ENCODE measurements at places on chromosomes 7 and 10.

DNA sequence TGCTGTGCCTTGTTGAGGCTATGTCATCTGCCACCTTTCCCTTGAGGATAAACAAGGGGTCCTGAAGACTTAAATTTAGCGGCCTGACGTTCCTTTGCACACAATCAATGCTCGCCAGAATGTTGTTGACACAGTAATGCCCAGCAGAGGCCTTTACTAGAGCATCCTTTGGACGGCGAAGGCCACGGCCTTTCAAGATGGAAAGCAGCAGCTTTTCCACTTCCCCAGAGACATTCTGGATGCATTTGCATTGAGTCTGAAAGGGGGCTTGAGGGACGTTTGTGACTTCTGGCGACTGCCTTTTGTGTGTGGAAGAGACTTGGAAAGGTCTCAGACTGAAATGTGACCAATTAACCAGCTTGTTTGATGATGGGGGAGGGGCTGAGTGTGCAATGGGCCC is 52.5 kb downstream of the VWA2 start:
- H3K27me3 ChIP-seq, result no peaks in the 10 kb centered on the region
- H3K4me3 ChIP-seq, result no peak overlapping the region
- no peak overlapping the region for H3K27ac ChIP-seq

DNA sequence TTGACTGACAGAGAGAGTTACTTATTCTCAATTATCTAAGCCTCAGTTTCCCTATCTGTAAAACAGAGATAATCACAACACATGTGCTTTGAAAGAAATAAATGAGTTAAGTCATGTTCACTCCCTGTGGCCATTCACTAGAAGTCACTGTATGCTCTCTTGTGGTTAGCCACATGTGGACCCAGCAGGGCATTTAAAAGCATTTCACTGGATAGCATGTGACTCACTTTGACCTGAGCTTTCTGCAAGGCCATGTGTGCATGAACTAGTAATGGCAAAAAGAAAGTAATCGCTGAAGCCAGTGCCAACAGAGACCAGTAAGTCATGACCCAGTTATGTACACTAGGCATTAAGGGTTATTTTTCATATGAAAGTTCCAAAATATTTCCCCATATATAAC is 557.0 kb upstream of the IGFBP3 start:
- H3K4me3 ChIP-seq, result no peak overlapping the region
- DNase-seq, result no peak
- H3K36me3 ChIP-seq, result no peaks in the 10 kb centered on the region

DNA sequence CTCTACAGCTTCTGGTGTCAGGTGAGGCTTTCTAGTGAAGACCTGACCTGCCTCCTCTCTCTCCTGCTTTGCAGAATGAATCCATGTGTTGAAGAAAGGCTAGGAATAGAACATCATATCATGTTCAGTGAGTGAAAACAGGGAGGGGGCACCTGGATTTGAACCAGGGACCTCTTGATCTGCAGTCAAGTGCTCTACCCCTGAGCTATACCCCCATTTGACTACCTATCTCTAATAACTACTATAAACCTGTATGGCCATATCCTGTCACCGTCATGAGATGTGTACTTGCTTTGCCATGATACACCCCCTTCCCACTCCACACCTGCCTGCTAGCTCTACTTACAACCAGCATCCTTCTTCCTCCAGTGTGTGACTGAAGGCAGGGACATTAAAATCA is 91.3 kb upstream of the ZNF746 start:
- H3K36me3 ChIP-seq, result peaks cover 32% of the 10 kb centered on the region
- no peaks in the 10 kb centered on the region for H3K27me3 ChIP-seq
- no peaks in the 10 kb centered on the region for H3K4me1 ChIP-seq
- no peak overlapping the region for H3K4me3 ChIP-seq
- no peak overlapping the region for H3K27ac ChIP-seq

GRCh38 chr10:90644165-90644564 is 213.7 kb downstream of the HTR7 start:
- no peak overlapping the region for H3K27ac ChIP-seq
- DNase-seq, result no peak
- no peak overlapping the region for H3K4me3 ChIP-seq
- H3K4me1 ChIP-seq, result no peaks in the 10 kb centered on the region
- H3K36me3 ChIP-seq, result no peaks in the 10 kb centered on the region

- DNase-seq, result no peak
- H3K27ac ChIP-seq, result no peak overlapping the region
- no peaks in the 10 kb centered on the region for H3K4me1 ChIP-seq
- no peaks in the 10 kb centered on the region for H3K27me3 ChIP-seq
- no peak overlapping the region for H3K4me3 ChIP-seq
- no peaks in the 10 kb centered on the region for H3K36me3 ChIP-seq
These were observed 128.6 kb upstream of the BMPER start for GRCh38 chr7:33776788-33777187.

- H3K27ac ChIP-seq, result no peak overlapping the region
- H3K4me3 ChIP-seq, result no peak overlapping the region
- no peak for DNase-seq
- no peaks in the 10 kb centered on the region for H3K36me3 ChIP-seq
- H3K27me3 ChIP-seq, result no peaks in the 10 kb centered on the region
These were observed 229.3 kb downstream of the AUTS2 start for GRCh38 chr7:69827558-69827957.

GRCh38 chr10:48744587-48744986 is 59.9 kb downstream of the WDFY4 start:
- H3K4me1 ChIP-seq, result peaks cover 7% of the 10 kb centered on the region
- H3K4me3 ChIP-seq, result no peak overlapping the region
- no peak for DNase-seq
- no peak overlapping the region for H3K27ac ChIP-seq

DNA sequence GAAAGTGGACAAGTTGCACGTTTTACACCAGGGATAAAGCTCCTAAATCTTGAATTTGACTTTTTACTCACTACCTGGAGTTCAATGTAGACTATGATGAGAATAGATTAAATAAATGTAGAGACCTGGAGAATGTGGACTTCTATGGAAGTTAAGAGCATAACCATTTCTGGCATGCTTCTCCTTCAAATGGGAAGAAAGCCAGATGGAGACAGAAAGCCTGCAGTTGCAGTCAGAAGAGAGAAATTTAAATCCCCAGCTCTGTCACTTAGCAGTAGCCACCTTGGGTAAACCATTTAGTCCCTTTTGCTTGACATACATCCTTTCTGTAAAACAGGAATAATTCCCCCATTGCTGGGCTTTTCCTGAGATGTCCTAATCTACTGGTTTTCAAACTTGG is 355.3 kb upstream of the AUTS2 start:
- no peak for DNase-seq
- H3K36me3 ChIP-seq, result no peaks in the 10 kb centered on the region
- peaks cover 9% of the 10 kb centered on the region for H3K4me1 ChIP-seq
- H3K4me3 ChIP-seq, result no peak overlapping the region
- no peak overlapping the region for H3K27ac ChIP-seq
- no peaks in the 10 kb centered on the region for H3K27me3 ChIP-seq

DNA sequence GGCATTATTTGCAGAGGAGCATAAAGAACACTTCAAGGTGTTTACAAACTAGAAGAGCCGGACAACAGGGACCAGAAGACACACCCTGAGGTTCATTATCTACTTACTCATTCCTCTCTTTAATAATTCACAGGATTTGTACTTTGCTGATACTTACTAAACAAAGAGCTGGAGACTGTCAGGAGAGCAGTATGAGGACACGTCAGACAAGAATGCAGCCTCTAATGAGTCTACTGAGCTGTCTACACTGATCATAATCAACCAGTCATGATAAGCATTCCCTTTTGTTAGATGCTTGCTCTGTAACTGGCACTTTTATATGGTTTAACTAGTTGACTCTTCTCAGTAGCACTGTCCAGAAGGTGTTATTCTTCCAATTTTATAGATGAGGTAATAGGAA is 243.3 kb upstream of the CDC14C start:
- no peak overlapping the region for H3K27ac ChIP-seq
- DNase-seq, result no peak
- no peaks in the 10 kb centered on the region for H3K4me1 ChIP-seq
- no peak overlapping the region for H3K4me3 ChIP-seq
- H3K27me3 ChIP-seq, result no peaks in the 10 kb centered on the region

GRCh38 chr7:152351168-152351567 is 84.6 kb downstream of the KMT2C start:
- no peaks in the 10 kb centered on the region for H3K4me1 ChIP-seq
- peaks cover 2% of the 10 kb centered on the region for H3K36me3 ChIP-seq
- H3K27me3 ChIP-seq, result no peaks in the 10 kb centered on the region
- no peak overlapping the region for H3K4me3 ChIP-seq

DNA sequence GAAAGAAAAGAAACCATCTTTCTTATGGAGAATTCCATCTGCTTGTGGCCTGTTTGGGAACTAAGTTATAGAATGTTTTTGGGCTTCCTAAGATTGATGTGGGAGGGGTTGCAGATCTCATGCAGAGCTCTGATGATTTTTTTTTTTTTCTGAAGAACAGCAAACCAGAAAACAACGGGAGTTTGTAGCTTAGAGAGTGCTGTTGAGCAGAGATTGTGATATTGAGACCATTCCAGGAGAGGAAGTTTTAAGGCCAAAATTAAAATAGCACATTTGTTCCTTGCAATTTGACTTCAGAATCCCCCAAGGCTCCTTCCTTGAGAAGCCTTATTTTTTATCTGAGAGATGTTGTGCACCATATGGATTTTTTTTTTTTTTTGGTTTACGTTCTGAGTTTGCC is 159.5 kb upstream of the NRP1 start:
- no peaks in the 10 kb centered on the region for H3K36me3 ChIP-seq
- DNase-seq, result no peak
- no peak overlapping the region for H3K4me3 ChIP-seq

DNA sequence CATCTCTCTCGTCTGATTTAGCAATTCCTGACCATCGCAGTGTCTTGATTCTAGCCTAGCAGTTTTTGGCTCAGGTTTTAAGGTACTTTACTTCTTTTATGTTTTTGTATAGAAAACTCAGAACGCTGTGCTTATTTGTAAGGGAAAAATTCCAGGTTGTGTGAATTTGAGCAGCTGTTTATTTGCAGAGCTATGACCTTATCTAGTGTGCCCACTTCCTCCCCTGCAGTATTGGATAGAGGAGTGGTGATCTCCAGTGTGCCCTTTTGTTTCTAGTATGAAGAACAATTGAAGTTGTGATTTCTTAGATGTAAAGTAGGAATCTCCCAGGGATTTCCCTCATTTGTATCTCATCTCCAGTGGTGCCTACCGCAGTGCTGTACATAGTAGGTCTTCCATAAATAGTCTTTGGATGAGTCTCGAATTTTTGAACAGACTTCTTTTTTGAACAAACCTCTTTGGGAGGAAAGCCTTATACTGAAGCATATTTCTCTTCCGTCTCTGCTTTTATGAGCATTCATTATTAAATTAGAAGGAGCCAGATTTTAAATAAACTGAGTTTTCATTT is 40.0 kb downstream of the GARS1 start:
- no peak overlapping the region for H3K27ac ChIP-seq
- no peak overlapping the region for H3K4me3 ChIP-seq
- H3K4me1 ChIP-seq, result no peaks in the 10 kb centered on the region
- H3K27me3 ChIP-seq, result no peaks in the 10 kb centered on the region
- H3K36me3 ChIP-seq, result peaks cover 67% of the 10 kb centered on the region

GRCh38 chr10:49277973-49278372 is 21.0 kb upstream of the C10orf71 start:
- H3K36me3 ChIP-seq, result no peaks in the 10 kb centered on the region
- no peak for DNase-seq
- no peak overlapping the region for H3K4me3 ChIP-seq
- H3K4me1 ChIP-seq, result peaks cover 13% of the 10 kb centered on the region

DNA sequence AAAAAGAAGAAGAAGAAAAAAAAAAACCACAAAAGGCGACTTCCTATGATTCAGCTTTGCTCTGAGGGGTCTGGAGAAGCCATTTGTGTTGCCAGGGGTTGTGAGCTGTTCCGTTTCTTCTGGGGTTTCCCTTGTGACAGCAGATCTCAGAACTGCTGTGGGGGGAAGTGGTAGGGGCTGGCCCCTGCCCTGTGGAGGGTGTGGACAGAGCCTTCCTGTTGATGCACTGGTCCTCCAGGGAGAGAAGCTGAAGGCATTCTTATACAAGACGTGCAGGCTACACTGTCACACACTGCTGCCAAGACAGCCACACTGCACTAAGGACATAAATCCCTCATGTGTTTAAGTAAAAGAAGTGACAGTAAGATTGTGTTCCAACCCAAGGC is 17.3 kb upstream of the CSGALNACT2 start:
- no peak for DNase-seq
- H3K4me1 ChIP-seq, result peaks cover 4% of the 10 kb centered on the region
- no peaks in the 10 kb centered on the region for H3K27me3 ChIP-seq
- H3K36me3 ChIP-seq, result no peaks in the 10 kb centered on the region
- no peak overlapping the region for H3K4me3 ChIP-seq
- H3K27ac ChIP-seq, result no peak overlapping the region

DNA sequence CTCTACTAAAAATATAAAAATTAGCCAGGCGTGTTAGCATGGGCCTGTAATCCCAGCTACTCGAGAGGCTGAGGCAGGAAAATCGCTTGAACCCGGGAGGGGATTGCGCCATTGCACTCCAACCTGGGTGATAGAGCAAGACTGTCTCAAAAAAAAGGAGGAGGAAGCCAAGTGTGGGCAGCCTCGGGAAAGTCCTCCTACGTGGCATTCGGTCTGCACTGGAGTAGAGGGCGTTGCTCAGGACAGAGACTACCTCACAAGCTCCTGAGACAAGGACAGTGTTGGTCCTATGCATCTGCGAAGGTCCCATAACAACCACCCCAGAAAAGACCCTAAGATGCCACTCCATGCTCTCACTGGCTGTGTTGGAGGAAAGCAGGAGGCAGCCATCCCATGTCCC is 10.0 kb upstream of the SERPINE1 start:
- H3K27ac ChIP-seq, result no peak overlapping the region
- H3K36me3 ChIP-seq, result no peaks in the 10 kb centered on the region
- no peak for DNase-seq
- peaks cover 3% of the 10 kb centered on the region for H3K4me1 ChIP-seq
- no peak overlapping the region for H3K4me3 ChIP-seq
- no peaks in the 10 kb centered on the region for H3K27me3 ChIP-seq

- H3K4me1 ChIP-seq, result peaks cover 58% of the 10 kb centered on the region
- no peaks in the 10 kb centered on the region for H3K27me3 ChIP-seq
- H3K4me3 ChIP-seq, result no peak overlapping the region
- peak overlapping the region; percentile 75 for H3K27ac ChIP-seq
- H3K36me3 ChIP-seq, result peaks cover 2% of the 10 kb centered on the region
These were observed 109.4 kb downstream of the ZMIZ1 start for GRCh38 chr10:79178070-79178576.

GRCh38 chr10:129761981-129762956 is 201.8 kb downstream of the EBF3 start:
- peaks cover 7% of the 10 kb centered on the region for H3K4me1 ChIP-seq
- DNase-seq, result no peak
- H3K27ac ChIP-seq, result no peak overlapping the region
- H3K36me3 ChIP-seq, result no peaks in the 10 kb centered on the region
- no peak overlapping the region for H3K4me3 ChIP-seq
- H3K27me3 ChIP-seq, result no peaks in the 10 kb centered on the region

Measured in neuronal stem cell (in vitro differentiated cells).